CD4-positive, alpha-beta T cell treated with Interleukin-17A for 4 hours (primary cell): ENCODE measurements at places on chromosomes 7 and 10.

GRCh38 chr7:104983076-104983577 is 30.9 kb upstream of the KMT2E start:
- no peak for DNase-seq

GRCh38 chr7:143325240-143325639 is 9.3 kb downstream of the CLCN1 start:
- DNase-seq = no peak

DNA sequence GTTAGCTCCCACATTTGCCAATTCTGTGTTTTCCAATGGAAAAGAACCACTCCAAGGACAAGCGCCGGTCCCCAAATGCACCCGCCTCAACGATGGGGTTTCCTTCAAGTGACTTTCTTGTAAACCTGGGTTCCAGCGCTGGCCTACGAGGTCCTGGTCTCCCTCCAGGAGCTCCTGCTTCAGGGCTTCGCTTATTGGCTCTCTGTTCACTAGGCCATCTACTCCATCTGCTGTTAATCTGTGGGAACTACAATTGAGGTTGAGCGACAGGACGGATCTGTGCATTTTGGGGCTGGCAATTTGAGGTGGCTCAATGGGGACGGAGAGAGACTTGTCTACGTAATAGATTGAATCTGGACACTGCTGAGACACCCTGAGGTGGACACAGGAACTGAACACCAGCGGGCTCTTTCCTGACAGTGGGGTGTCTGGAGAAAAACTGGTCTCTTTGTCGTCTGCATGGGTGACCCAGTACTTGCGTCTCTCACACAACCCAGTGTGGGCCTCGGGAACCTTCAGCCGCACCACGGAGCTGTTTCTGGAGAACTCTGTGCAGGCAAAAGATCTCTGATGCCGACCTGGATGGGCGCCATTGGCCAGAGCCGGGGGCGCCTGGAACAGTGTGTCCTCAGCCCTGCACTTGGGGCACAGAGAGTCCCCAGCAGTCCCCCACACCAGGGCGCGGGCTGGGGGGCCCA is 115.9 kb upstream of the ADAM12 start:
- no peak for DNase-seq

DNA sequence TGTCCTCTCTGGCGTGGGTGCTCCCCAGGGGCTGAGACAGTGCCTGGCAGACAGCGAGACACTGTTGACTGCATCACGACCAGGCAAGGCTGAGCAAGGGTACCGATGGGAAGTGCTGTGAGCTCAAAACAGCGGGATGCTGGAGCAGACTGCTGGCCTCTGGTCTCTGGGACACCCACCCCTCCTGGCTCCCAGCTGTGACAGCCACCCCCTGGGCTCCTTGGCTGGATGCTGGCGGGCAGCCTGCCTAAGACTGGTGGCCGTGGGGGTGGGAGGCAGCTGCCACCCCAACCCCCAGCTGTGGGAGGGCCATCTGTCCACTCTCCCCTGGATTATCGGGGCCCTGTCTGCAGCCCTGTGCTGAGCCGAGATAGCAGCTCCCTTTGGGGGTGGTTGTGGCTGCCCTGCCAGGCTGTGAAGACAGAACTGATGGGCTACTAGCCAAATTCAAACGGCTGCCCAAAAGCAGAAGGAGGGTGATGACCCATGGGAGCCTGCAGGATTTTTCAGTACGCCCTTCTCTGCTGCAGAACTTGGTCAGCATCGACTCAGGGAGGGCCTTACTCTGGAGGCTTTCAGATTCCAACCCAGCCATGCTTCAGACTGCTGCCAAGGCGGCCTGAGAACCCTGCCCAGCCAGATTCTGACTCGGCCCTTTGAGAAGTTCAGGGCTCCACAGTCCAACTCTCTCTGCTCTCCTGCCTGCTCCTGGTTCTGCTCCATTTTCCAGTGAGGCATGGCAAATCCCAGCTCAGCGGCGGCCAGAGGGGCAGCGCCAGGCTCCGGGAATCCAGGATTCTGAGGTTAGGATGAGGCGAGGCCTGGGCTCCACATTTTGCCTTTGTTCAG is 125.3 kb downstream of the NEURL1 start:
- no peak for DNase-seq

DNA sequence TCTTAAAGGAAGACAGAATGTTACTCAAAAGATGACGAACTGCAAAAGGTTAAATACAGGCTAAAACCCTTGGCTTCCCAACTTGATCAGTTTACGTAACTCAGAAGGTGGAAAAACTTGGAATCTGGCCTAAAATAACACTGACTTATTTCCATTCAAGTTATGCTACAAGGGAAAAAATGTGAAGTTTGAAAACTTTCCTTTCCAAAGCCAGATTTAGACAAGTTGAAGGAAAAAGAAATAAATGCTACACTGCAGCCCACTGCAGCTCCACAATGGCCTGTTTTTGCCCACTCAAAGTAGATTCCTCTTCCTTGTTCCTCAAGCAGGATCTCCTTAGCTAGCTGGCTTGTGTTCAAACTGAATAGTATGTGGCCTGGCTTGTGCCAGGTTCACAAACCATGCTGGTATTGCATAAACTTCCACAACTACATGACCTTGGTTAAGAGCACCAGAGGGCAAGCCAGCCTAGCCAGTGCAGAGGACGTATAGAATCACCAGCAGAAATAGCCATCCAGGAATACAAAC is 166.2 kb downstream of the CPEB3 start:
- no peak for DNase-seq

DNA sequence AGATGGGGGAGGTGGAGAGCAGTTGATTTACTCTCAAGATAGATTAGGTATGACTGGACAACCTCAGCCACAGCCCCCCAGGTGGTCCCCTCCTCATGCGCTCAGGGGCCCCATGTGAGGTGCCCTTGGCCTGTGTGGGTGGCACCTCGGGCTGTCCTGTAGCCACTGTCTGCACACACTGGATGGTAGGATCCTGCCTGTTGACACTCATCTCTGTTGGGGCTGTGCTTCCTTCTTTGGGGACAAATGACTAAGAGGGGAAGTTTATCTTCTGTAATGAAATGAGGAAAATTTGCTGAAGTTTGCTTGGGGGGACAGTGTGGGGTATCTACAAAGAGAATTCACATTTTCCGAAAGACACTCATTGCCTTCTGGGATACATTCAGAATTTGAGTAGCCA is 53.6 kb upstream of the ANTXRL start:
- no peak for DNase-seq

- DNase-seq = no peak
Measured at GRCh38 chr10:110310741-110311140, 6.0 kb upstream of the SMNDC1 start.

GRCh38 chr7:157462419-157462771 is 125.6 kb downstream of the DNAJB6 start:
- DNase-seq = no peak

DNA sequence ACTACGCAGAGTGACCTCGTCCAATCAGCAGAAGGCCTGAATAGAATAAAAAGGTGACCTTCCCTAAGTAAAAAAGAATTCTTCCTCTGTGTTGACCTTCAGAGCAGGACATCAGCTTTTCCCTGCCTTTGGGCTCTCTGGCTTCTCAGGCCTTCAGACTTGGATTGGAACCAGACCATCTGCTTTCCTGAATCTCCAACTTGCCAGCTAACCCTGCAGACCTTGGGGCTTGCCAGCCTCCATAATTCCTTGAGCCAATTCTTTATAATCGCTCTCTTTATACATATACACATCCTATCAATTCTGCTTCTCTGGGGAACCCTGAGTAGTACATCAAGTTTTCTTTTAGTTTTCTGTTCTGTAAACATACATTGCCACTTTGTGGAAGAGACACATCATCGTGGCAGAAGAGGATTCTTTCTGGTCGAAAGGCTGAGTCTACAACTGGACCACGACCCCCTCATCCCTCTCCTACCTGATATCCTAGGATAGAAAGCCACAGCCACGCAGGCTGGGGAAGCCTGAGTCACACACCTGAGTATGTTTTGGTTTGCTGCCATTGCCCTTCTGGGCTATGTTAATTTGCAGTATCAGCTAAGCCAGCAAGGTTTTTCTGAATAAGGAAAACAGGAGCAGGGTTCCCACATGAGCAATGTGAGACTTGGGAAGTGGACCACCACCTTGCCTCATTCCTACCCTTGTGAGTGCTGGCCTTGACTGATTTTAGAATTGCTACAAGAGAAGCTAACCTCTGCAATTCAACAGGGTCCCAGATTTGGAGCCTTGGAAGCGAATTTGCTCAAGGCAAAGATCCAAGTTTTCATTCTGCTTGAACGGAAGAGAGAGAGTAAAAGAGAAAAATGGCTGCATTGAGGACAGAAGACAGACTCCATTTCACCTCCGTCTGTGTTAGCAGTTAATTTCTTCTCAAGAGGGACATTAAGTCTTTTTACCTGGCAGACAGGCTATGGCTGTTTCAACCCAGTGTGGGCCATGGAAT is 445.2 kb upstream of the FZD8 start:
- no peak for DNase-seq

GRCh38 chr7:67863911-67864310 is 867.3 kb downstream of the TYW1 start:
- DNase-seq = no peak

DNA sequence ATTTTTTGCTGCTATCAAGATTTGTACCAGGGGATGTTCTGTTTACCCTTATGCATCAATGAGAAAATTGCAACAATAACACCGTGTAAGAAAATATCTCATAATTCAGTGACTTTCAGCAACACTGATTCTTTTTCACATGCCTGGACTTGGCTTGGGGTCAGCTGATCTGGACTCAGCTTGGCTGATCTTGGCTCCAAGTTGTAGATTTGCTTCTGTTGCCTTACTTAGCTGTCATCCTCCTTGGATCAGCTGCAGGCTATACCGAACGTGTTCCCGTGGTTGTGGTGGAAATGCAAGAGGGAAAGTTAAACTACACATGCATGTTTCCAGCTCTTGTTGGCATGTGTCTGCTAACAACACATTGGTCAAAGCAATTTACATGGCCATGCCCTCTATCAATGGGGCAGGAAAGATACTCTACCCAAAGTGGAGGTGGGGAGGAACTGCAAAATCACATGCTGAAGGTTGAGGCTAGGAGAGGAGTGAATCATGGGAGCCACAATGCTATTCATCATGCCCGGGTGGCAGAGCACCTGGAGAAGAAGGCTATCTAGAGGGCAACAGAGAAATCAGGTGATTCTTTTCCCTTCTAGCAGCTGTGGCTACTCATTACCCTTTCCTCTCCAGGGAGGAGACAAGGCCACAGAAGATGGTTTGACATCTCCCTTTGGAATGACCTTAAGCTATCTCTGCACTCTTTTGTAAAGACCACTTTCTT is 1276.3 kb upstream of the AUTS2 start:
- no peak for DNase-seq

GRCh38 chr10:12221323-12222298 is 25.6 kb downstream of the CDC123 start:
- no peak for DNase-seq
